ENCODE measurements at places on chromosomes 4 and X.

GRCh38 chrX:102345916-102346315, 93.9 kb downstream of the NXF2B start:
- DNase-seq = peak; percentile 40

DNA sequence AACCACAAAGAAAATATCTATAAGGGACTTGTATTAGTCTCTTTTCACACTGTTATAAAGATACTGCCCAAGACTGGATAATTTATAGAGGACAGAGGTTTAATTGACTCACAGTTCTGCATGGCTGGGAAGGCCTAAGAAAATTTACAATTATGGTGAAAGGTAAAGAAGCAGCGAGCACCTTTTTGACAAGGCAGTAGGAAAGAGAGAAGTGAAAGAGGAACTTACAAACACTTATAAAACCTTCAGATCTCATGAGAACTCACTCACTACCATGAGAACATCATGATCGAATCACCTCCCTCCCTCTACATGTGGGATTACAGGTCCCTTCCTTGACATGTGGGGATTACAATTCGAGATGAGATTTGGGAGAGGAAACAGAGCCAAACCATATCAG, 856.0 kb downstream of the TRAM1L1 start:
- no peak for DNase-seq

- DNase-seq = no peak
Observed at GRCh38 chr4:9996319-9997110, 24.8 kb downstream of the SLC2A9 start.

DNA sequence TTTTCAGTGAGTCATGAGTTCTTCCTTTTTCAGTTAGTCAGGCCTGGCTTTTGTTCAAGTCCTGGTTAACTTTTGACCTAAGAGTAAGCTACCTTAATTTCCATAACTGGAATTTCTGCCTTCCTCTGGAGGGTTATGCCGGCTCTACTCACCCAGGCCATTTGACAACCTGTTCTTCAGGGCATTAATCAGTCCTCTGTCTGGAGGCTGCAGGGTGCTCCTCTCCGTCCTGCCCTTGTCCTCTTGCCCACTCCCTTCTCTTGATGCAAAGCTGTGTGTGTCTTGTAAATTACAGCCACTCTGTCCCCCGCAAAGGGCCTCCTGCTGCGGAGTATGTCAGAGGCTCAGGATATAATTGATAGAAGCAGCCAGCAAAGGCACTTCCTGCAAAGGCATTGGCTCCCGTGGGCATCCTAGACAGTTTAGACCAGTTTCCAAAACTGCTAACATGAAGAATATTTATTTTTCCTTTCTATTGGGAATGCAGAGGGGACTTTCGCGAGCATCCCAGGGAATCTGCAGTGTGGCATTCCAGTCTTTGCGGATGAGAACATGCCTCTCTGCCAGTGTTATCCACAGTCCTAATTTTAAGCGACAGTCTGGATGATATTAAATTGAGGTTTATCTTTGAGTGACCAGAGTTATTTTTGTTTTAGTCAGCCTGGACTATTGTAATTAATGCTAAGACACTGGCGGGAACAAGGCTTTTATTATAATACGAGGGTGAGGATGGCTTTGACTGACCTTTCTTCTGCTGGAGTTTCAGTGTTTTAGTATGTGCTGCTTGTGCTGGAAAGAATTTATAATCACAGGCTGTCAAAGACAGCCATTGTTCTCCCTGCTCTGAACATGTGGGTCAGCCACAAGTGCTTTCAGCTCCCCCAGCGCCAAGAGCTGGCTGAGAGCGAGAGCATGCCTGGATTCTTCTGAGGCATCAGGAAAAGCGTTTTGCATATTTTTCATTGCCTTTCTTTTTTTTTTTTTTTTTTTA, 74.2 kb downstream of the LIMCH1 start:
- DNase-seq = no peak

DNA sequence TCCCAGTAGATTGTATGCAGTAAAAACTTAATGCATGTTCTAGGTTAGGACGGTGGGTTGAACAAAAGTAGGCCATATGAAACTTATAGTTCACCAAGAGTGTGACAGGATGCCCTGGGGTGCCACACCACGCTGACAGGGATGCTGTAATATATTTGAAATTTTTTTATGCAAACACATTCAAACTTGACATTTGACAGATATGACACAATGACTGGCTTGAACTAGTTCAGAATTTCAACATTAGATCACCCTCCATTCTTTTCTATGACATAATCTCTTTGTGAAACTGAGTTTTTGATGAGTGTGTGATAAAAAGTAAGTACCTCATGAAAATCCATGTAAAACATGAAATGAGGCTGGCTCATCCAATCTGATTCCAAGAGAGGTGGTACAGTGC, 198.4 kb downstream of the PALLD start:
- no peak for DNase-seq

- no peak for DNase-seq
Observed at GRCh38 chrX:9447906-9448305, 17.0 kb upstream of the TBL1X start.

- DNase-seq = peak; percentile 54
Observed at GRCh38 chr4:184267673-184268583, 50.3 kb upstream of the ENPP6 start.

- DNase-seq = no peak
Observed at GRCh38 chr4:106369456-106370060, 980 bp upstream of the GIMD1 start.

- no peak for DNase-seq
Observed at GRCh38 chrX:155761185-155761584, 120.0 kb upstream of the VAMP7 start.

DNA sequence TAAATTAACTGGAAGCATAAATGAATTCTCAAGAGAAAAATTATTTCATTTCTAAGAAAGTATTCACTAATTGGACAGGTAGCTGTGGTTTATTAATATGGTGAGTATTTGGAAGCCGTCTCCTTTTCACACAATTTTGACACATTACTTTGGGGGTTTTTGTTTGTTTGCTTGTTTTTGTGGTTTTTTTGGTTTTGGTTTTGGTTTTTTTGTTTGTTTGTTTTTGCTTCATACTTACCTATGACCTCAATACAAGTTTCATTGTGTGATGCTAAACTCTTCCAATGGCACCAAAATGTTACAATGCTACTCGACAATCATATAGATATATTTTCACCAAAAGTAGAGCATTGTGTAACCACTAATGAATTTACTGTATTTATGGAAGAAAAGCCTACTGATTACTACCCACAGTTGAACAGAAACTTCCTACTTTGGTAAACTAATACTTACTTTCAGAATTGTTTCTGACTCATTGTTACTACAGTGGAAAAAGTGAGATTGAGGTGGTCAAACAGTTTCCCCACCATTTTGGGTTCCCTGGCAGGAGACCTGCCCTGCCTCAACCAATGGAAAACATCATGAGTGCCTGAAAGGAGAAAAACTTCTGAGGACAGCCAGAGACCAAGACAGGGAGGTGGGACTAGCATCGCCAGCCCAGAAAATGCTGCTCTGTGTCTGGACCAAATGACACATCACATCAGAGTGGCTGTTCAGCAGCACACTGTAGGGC, 443.1 kb downstream of the HNRNPD start:
- no peak for DNase-seq

GRCh38 chrX:148070504-148070877, 89.4 kb downstream of the FMR1NB start:
- no peak for DNase-seq

DNA sequence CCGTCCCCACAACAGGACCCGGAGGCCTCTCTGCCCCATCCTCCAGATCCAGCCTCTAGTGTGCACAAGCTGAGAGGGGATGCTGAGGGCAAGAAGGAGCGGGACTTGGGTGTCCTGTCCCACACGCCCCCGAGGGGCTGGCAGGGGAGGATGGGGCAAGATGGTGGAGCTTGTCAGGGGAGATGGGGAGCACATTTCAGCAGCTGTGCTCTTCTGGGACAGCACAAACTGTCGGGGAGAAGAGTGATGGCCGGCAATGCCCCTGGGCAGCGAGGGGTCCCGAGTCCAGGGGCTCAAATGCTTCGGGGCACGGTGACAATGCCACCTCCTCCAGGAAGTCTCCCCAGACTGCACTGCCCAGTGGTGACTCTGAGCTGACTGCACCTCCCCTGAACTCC, 134.5 kb downstream of the FAM53A start:
- DNase-seq = no peak

- DNase-seq = no peak
Observed at GRCh38 chr4:41211951-41212615, 2.3 kb downstream of the APBB2 start.

DNA sequence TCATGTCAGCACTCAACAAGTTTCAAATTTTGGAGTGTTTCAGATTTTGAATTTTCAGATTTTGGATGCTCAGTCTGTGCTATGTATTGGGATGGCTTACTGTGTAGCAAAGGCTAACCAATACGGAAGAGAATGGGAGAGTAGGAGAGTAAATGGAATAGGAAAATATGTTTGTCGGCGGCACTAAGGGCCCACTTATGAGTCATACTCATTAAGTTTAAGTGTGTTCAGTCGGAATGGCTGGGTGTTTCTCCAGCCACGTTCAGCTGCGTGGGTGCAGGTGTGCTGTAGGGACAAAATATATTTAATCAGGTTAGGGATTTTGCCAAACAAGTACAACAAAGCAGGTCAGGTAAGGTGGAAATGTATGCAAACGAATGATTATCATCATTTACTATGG, 13.6 kb downstream of the FTHL17 start:
- no peak for DNase-seq

GRCh38 chrX:41391606-41392005, 55.5 kb upstream of the NYX start:
- DNase-seq = no peak

DNA sequence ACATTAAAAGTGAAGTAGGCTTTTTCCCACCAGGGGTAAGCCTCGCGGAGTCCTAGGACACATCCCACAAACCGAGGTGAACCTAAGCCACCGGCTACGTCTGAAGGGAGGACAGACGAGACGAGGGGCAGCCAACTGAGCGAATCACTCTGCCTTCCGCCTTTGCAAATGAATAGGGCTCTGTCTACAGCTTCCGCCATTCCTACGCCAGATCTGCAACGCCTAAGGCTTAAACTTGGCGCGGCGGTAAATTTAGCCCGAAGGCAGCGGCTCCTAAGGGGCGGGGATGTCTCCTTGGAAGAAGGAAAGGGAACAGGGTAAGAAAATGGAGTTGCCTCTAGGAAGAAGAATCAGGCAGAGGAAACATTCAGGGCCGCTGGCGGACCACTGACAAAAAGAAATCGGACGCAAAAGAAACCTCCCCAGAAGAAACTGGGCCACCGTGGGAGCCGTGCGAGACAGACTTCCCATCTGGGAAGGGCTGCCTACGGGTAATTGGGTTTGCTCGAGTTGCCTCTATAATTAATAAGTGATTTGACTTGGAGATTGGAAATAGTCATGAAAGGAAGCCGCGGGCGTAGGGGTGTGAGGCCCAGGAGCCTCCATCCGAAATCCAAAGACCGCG, 90.5 kb downstream of the BCOR start:
- DNase-seq = no peak

- DNase-seq = no peak
Observed at GRCh38 chr4:23788460-23788859, 101.4 kb downstream of the PPARGC1A start.

GRCh38 chr4:166091912-166092510, 219.0 kb downstream of the TLL1 start:
- no peak for DNase-seq

DNA sequence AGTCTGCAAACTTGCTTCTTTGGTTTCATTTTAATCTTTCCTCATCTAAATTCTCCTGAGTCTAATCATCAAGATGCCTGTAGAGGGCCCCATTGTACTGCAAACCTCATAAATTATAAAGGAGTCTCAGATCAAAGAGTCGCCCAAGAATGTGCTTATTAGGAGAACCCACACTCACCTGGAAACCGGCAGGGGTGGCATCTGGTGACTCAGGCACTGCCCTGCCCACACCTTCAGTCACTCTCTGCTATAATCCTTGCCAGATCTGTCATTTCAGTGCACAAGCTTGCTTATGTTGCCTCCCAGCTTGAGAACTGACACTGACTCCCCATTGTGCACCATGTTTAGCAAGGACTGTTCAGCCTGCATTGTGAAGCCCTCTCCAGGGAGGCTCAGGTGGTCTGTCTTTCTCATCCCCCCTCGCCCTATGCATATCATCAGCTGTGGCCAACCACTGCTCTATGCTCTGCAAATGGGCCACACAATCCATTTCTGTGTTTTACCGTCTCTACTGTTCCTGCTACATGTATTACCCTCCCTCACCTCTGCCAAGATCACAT, 12.4 kb downstream of the EPGN start:
- peak; percentile 9 for DNase-seq

DNA sequence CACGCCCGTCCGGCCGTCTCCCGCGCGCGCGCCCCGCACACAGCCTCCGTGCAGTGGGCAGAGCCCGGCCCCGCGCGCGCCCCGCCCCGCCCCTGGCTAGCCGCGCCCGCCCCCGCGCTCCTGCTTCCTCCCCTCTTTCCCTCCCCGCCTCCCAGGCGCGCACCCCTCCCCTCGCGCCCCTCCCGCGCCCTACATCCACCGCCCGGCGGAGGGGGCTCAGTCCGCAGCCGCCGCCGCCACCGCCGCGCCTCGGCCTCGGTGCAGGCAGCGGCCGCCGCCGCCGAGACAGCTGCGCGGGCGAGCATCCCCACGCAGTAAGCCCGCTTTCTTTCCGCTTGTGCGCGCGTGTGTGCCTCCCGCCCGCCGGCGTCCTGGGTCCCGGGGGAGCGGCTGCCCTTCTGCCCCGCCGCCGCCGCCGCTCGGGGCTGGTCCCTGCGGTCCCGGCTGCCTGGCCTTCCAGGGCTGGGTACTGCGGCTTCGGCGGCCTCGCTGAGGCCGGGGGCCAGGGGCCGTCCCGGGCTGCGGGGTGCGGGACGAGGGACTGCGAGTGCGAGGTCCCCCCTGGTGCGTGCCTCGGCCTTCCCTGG, at the start of gene FHL1:
FHL1 (plus strand) TSS at position 219 of the 587 bp plus-strand sequence.
- peak; percentile 47 for DNase-seq

DNA sequence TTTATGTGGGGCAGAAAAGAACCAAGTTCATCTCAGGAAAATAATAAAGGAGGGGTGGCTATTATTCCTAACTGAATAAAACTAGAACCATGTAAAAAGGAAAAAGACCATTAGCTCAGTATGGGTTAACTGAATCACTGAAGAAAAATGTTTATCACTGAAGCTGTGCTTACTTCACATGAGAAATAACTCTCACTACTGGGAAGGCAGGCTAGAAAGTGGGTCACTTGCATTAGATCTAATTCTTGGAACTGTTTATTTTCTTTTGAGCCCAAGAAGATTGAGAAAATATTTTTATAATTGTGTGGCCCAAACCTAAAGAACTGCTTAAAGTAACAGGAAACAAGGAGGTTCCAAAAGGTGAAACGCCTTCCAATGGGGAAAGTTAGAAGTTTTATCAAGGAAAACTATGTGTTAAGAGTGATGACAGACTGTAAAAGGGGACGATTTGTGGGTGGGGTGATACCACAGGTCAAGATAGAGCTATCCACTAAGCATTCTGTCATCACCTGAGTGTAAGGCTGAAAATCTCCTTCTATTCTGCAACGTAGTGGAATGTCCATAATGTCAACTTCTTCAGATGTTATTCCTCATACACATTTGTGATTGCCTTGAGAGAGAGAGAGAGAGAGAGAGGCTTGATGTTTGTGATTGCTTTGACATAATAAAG, 1083.5 kb downstream of the PCDH7 start:
- DNase-seq = no peak

DNA sequence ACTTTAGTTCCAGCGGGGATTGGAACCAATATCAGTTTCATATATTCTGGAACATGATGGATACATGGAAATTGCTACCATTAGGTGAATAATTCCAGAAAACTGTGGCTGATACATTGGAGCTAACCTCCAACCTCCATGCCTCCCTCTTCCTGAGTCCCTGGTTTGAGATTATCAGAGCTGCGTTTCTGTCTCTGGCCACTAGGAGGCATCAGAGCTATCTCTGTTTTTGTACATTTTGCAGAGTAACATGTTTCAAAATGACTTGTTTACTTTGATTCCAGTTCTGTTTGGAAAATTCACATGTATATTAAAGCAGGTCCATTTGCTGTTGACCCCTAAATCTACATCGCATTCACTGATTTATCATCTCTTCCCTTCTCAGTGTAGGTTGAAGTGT, 2.4 kb upstream of the RAB40AL start:
- DNase-seq = peak; percentile 8

Measured in stimulated activated CD4-positive, alpha-beta T cell treated with anti-CD3 and anti-CD28 coated beads, Interleukin-4, amount 100 ng/mL, for 48 hours (primary cell).